ENCODE measurements at places on chromosomes 3 and 15.

GRCh38 chr15:93771196-93772030, 459.9 kb upstream of the MCTP2 start:
- peak; percentile 12 for DNase-seq

DNA sequence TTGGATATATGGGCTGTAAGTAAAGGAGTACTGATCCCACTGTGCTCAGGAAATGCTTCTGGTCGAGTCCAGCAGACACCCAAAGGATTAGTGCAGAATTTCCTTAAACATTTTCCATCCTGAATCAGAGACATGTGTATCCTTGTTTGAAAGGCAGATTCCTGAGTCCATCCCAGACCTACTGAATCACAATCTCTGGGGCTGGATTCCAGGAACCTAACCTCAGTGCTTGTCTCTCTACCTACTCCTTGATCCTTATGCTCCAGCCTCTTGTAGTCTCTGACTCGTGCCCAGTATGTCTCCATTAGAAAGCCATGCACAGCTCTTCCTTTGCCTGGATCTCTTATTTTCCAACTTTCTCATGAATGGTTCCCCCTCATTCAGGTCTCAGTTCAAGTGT, 585.8 kb downstream of the NLGN1 start:
- DNase-seq: no peak

DNA sequence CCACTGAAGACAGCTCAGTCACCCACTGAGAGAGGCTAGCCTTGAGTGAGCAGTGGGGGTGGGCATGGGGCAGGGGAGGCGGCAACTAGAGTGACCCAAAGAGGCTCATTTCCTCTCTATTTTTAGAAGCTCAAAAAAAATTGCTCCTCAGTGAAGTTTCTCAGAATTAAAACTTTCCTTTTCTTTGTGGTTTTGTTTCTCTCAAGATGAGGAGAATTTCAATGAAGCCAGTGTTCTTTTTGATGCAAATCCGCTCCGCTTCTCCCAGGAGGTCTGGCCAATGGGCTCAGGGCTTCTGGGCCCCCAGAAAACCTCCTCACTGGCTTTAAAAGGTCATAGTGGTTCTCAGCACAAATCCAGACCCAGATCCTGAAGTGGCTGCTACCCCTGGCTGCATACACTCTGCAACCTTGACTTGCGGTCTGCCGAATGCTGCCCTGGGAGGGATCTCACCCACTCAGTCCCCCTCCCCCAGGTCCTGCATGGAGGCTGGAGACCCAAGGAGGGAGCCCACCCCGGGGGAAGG, at the start of gene ACSBG1:
TSS of gene ACSBG1 (minus strand) at position 51 of the 526 bp plus-strand sequence. CDS start 64 bp downstream, outside the sequence.
- no peak for DNase-seq

GRCh38 chr3:173732237-173732636, 334.7 kb downstream of the NLGN1 start:
- DNase-seq: peak; percentile 80

DNA sequence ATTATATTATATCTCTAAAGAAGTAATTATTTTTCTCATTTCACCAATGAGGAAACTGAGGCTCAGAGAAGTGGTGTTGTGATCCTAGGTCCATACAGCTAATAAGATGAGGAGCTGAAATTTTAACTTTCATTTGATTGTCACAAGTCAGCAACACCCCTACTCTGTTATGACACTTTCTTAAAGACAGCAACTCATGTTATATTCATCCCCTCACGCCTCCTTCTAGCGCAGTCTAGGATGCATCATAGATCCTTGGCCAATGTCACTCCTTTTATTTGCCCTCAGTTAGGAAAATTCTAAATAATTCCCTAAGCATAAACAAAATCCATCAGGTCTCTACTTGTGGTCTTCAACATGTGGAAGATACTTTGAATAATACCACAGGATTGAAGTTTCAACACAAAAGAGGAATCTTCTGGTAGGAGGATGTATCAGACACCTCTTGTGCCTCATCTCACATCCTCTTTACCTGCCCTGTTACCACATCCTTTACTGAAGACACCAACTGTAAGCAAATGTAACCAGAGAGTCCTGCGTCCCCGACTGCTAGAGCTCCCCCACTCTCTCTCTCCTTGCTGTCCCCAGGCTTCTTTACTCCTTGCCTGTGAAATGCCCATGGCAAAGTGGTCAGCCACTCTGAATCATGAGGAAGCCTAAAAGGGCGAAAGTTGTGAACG, 53.7 kb downstream of the TRIM42 start:
- no peak for DNase-seq

DNA sequence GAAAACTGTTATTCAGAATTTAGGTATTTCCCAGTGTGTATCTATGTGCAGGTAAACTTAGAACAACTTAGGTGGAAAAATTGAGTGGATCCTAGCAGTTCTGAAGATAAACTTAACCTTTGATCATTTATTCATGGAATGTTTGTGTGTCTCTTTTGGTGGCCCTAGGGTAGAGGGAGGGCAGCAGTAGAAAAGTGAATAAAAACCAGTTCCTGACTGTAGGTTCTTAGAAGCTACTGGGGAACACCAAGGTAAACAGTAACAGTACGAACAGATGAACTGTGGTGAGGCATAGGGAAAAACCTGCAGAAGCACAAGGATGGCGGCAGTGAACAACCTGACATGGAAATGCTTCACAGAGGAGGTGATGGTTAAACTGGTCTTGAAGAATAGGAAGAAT, 2.5 kb downstream of the SNRK start:
- DNase-seq: no peak

GRCh38 chr3:114650808-114651207, 357.0 kb downstream of the TIGIT start:
- DNase-seq: no peak

DNA sequence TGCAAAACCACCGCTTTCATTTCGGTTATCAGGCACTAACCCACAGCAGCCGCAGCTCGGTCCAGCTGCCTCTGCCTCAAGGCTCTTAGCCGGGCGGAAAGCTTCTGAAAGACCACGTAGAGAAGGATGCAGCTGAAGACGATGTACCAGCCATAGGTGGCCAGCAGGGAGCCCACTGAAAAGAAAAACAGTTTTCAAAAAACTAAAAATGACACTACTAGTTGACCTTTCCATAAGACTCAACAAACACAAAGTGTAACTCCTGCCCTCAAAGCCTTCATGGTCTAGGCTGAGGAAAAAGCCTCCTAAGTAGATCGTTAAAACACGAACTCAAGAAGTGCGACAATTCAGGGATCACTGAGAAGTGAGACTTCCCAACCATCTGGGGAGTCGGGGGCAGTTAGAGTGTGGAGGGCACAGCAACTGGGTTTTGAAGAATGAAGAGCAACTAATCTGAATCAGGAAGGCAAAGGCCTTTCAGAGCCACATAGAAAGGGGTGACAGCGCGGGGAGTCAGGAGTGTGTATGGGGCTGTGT, 716 bp downstream of the SELENOS start:
- peak; percentile 30 for DNase-seq

DNA sequence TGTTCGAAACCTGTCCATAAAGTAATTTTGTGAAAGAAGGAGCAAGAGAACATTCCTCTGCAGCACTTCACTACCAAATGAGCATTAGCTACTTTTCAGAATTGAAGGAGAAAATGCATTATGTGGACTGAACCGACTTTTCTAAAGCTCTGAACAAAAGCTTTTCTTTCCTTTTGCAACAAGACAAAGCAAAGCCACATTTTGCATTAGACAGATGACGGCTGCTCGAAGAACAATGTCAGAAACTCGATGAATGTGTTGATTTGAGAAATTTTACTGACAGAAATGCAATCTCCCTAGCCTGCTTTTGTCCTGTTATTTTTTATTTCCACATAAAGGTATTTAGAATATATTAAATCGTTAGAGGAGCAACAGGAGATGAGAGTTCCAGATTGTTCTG, 44.4 kb downstream of the AGTR1 start:
- DNase-seq: no peak

GRCh38 chr3:161415506-161416231, 44.4 kb upstream of the SPTSSB start:
- no peak for DNase-seq

- DNase-seq: no peak
Measured at GRCh38 chr3:94071713-94072284, 8.9 kb downstream of the NSUN3 start.

DNA sequence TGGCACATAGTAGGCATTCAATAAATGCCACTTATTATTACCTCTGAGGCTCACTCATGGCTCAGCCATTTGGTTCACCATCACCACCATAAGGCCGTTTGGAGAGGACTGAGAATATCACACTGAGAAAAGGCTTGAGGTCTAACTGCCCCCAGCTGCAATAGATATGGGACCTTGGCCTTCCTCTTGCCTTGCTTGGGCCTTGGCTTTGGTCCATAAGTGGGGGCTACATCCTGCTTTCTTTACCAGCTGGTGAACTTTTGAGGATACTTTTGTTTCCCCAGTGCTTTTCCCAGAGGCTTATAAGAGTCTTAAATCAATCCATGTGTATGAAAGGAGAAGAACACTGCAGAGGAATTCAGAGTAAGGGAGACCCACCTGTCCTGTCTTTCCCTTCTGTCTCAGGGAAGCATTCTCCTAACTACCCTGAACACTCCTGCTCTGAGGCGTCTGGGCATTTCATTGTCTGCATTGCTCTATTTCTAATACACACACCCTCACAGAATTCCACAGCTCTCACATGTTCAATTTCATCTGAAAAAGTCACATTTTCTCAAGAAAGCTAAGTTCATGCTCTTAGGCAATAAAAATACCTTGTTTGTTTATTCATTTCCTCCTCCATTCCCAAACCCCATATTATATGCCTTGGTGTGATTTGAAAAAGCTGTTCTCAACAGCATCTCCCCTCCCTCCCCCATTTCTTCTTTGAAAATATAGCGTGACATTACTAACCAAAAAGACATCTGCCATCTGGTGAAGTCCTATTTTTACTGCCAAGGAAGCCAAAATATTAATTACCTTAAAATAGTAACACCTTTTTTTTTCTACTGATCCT, 22.5 kb upstream of the KCNMB2 start:
- DNase-seq: no peak

Data from NCI-H1417 (cell line).